ENCODE measurements at places on chromosomes 2 and 18.

- no peak for DNase-seq
These were observed 206.5 kb downstream of the SNTG2 start for GRCh38 chr2:1157107-1157506.

DNA sequence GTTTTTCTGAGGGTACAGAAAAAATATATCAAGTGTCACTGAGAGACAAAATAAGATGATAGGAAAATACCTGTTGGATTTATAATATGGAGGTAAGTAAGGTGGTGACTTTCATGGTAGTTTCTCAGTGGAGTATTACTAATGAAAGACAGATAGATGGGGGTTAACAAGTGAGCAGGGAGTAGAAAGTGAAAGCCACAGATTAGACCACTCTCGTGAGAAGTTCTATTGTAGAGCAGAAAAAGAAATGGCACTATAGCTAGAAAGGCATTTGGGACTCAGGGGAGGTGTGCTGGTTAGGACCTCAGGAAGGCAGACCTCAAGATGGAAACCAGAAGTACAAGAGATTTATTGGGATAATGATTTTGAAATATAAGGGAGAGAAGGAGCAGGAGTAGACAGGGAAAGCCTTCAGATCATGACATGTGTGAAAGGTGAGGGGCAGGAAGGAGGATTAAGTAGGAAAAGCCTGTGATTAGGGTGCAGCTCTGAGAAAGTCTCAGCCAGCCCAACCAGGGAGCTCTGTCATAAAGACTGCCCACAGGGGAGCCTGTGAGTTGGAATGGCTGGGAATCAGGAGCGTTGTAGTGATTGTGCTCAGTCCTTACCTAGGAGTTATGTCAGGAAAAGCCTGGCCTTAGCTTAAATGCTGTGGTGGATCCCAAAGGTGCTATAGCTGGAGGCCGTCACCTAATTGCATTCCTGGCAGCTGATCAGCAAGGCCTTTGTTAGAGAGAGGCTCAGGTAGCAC lies 198.1 kb downstream of the IKZF2 start:
- no peak for DNase-seq

DNA sequence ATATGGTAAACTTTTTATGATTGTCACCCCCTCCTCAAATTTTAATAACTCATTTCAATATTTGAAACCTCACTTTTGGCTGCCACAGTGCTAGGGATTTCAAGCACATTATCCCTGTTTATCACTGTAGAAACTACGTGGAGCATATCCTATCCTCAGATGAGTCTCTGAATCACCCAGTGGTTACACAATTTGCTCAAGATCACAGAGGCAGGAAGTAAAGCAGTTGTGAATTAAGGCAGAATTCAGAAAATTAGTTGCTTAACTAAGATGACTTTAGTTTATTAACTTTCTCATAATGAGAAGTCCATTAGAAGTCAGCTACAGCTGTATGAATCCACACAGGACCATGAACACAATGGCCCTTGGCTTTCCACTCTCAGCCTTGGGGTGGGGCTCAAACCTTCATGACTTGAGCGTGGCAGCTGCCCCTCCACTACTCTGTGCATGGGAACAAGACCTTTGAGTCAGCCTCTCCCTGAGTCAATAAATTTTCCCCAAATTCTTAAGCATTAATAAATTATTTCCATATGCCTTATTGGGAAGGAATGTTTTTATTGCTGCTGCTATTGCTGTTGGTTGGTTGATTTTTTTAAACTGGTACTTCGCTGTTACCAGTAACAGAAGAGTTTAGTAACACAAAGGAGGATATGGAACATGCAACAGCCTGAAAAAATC lies 369.0 kb downstream of the CBLN2 start:
- no peak for DNase-seq

- no peak for DNase-seq
These were observed 104.0 kb downstream of the R3HDM1 start for GRCh38 chr2:135635212-135635835.

DNA sequence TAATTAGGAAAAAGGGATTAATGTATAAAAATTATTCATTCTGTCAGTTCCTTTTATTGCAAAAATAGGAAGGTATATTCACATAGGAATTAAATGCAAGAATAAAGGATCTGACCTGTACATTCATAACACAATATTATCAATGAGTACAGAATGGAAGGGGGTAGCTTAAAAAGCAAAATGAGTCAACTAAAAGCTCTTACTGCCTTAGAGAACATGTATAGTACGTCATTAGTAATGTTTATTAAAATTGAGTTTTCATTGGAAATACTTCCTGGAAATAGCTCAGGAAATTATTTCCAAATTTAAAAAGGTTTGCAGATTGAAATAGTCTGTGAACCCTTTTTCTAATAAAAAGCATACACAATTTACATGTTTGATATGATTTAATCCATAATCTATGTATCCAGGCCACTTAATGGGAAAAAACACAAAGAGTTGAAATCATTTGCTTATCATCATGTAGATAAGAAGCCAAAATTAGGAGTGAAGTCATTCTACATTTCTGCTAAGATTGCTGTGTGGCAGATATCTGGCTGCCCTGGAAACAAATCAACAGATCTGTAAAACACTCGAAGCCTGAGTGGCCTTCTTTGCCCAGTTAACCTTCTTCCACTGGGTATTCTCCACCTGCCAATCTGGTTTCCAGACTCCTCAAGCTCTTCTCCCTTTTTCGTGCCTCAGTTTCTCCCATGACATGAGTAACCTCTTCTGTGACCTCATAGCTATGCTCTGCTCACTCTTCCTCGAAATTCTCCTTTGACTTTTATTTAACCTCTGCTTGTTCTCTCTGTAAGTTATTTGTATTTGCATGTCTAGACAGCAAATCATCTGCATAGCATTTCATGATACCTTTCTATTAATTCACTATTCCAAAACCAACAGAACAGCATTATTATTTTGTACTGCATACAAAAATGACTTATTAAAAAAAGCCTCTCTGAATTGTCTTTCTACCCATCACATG lies 181.2 kb upstream of the REV1 start:
- DNase-seq: no peak

GRCh38 chr18:13613591-13614501 lies 112.5 kb downstream of the FAM210A start:
- no peak for DNase-seq

- no peak for DNase-seq
These were observed 8.2 kb upstream of the ALPI start for GRCh38 chr2:232447638-232448303.

Measured in stimulated activated CD4-positive, alpha-beta T cell treated with anti-CD3 and anti-CD28 coated beads, Interleukin-2, amount 100 ng/mL, for 4 hours (primary cell).